Stimulated activated CD4-positive, alpha-beta T cell treated with anti-CD3 and anti-CD28 coated beads, Interleukin-1b, Interleukin-23, amount 100 ng/mL, for 1 hour (primary cell): ENCODE measurements at places on chromosomes 3 and 15.

DNA sequence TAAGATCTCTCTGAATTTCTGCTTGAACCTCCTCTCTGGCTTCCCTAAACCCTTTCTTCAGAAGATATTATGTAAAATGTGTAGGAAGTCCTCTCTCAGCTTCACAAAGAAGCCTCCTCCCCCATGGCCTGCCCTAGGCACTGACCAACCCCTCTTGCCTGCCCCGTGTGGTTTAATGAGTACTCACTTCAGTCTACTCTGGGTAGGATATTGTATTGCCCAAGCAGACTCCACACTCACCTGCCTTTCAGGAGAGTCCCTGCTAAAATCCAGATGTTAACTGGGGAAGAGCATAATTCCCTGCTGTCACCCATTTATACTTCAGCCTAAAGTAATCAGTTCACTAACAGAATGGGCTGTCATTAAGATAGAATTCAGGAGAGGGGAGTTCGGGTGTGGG lies 2.6 kb upstream of the AGBL1 start:
- DNase-seq = no peak

- DNase-seq = no peak
These were observed 230.2 kb downstream of the CPNE4 start for GRCh38 chr3:131804565-131805133.

- DNase-seq = no peak
These were observed 1.9 kb downstream of the FGF7 start for GRCh38 chr15:49424954-49425353.

DNA sequence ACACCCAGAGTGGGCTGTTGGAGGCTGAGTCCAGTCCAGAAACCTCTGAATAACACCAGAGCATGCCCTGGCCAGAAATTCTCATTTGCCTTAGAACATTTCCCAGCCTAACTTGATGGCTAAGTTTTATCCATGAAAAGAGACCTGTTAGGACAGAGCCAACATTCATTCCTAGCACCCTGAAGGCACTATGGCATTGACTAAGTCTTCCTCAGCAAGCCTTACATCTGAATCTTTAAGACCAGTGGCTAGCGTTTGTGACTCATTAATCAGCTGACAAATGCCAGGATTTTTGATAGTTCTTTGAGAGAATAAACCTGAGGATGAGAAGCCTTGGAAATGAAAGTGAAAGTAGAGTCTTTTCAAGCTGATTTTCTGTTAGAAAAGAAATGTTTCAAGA lies 1087.1 kb upstream of the ALCAM start:
- no peak for DNase-seq

- no peak for DNase-seq
These were observed 116.1 kb downstream of the ANP32A start for GRCh38 chr15:68704496-68705021.

GRCh38 chr3:130266817-130267216 lies 78.7 kb upstream of the COL6A5 start:
- no peak for DNase-seq

DNA sequence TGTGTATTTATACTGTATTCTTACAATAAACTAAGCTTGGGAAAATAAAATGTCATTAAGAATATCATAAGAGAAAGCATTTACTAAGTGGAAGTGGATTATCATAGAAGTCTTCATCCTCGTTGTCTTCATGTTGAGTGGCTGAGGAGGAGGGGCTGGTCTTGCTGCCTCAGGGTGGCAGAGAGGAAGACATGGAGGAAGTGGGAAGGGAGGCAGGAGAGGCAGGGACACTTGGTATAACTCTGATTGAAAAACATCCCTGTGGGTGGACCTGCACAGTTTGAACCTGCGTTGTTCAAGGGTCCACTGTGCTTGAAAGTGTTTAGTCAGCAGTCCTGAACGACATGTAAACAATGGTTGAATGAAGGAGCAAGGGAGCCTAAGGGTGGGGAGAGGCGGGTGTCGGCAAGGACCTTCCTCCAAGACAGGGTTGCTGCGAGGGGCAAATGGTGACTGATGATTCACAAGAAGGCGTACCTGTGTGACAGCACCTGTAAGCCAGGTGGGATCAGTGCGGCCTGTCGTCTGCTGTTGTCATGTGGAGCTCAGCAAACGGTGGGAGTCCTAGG lies 103.8 kb upstream of the KLF13 start:
- no peak for DNase-seq

GRCh38 chr3:189689625-189690024 lies 58.4 kb downstream of the TP63 start:
- no peak for DNase-seq

DNA sequence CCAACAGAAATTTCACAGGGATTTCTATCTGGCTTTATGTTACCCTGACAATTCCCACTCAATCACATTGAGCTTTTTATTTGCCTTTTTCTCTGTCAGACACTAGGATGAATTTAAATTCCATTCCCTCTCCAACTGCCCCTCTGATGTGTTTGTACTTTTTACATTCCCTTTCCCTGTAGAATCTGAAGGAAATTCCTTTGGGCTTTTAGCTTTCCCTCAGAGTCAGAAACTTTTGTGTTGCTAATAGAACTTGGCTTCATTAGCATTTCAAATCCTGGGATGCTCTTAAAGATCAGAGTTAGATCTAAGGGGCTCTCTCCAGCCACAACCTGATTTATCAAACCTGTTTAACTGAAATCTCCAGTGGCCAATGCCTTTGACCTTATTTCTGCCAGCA lies 7.9 kb upstream of the RARB start:
- DNase-seq = no peak

GRCh38 chr3:46492890-46493547 lies 4.8 kb upstream of the RTP3 start:
- no peak for DNase-seq

GRCh38 chr3:180290300-180290699 lies 253.6 kb upstream of the PEX5L start:
- no peak for DNase-seq

- DNase-seq = no peak
These were observed 23.8 kb downstream of the CORO2B start for GRCh38 chr15:68602459-68603215.

DNA sequence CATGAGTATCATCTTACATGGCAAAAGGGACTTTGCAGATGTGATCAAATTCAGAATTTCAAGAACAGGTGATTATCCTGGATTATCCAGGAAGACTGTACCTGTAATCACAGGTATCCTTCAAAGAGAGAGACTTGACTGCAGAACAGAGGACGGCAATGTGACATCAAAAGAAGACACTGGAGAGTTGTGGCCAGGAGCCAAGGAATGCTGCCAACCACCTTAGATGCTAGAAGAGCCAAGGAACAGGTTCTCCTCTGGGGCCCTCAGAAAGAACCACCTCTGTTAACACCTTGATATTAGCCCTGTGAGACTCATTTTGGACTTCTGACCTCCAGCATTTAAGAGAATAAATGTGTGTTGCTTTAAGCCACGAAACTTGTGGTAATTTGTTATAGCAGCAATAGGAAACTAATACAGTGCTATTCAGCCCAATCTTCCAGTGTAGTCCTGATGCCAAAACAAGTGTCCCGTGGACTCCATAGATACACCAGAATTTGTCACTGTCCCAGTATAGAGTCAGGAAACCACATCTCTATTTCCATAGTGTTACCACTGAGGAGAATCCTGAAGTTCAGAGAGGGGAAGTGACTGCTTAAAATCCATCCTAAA lies 330.6 kb upstream of the TLE3 start:
- DNase-seq = no peak
